AG09319 (cell line): ENCODE measurements at places on chromosomes 13 and 19.

- DNase-seq = no peak
These were observed 11.2 kb downstream of the CEBPA start for GRCh38 chr19:33290956-33291622.

- no peak for DNase-seq
These were observed 363.2 kb downstream of the DACH1 start for GRCh38 chr13:71503781-71504180.

- DNase-seq = peak; percentile 63
These were observed at the start of gene RASA3 for GRCh38 chr13:114132419-114133121. RASA3 (minus strand) TSS chr13:114132623; CDS start chr13:114132489, 134 bp downstream.

DNA sequence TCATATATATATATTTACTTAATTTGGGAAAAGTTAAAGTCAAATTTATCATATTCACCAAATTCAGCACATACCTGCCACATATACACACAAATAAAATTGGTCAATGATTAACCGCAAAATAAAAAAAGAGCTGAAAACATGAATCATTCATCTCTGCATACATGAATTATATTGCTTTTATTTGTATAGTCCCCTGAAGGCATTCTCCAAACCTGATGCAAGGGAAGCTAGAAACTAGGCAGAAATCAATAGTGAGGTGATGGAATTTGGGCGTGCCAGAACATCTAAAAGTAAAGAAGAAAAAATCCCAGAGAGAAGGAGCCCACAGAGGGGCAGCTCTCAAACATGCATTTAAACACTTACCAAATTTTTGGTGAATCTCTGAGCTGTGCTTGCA, 60.1 kb downstream of the UFM1 start:
- DNase-seq = no peak

GRCh38 chr19:33449799-33450198, 71.8 kb downstream of the PEPD start:
- DNase-seq = no peak

GRCh38 chr13:80342471-80343371, 1.8 kb upstream of the SPRY2 start:
- DNase-seq = no peak

DNA sequence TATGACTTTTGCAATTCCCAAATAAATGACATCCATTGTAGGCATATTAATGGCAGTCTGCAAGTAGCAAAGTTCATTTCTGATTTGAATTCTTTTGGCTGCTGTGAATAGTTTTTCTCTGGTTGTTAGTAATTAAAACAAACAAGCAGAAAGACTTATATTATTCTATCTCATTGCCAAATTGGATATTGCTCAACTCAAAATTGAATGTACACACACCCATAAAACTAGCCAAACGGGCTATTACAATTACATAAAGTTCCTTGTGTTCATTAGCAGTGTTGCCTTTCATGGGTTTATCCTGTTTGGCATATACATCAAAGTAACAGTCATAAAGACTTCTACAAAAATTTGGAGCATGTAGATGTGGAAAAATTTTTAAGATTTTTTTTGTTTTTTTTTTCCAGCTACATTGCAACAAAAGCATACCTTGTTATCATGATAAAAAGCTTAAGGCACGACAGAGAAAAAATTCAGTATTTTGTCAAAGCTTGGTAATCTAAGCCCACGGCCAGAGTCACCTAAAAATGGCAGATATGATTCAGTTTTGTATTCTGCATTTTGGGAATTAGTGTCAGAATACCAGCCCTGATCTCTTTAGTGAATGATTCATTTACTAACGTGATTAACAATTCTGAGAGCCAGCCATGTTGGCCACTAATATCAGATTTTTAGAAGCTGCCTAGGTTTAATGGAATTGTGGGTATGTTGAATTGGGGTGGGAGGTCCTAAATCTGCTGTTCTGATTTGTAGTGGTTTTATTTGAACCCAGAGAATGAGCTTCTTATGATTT, 108.4 kb downstream of the KLF5 start:
- DNase-seq = peak; percentile 22

DNA sequence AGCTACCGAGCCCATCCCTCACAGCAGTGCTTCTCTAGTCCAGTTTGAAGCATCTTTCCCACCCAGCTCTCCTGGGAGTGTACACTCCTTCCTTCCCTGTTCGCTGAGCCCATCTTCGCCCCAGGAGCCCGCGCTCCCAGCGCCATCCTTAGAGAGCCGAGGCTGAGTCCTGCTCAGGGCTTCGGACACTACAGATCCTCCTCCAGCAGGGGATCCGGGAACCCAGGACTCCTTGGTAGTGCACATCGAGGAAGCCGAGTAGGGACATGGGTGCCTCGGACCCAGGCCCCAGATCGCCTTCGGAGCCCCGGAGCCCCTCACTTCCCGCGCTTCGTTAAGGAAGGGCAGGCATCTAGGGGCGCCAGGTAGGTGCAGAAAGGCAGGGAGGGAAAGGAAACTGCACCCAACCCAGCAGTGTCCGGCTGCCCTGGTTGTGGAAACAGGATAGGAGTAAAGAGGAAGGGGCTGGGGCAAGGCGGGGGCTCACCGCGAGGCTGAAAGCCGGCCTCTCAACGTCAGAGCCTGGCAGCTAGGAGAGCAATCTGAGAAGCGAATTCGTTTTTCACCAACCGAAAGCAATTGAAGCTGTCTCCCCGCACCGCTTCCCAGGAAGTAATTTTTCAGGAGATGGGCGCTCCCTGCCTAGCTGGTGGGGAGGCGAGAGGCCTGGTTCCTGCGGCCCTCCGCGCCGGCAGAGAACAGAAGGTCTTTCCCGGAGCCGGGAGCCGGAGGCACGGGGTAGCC, 1.0 kb downstream of the PDX1 start:
- DNase-seq = no peak

DNA sequence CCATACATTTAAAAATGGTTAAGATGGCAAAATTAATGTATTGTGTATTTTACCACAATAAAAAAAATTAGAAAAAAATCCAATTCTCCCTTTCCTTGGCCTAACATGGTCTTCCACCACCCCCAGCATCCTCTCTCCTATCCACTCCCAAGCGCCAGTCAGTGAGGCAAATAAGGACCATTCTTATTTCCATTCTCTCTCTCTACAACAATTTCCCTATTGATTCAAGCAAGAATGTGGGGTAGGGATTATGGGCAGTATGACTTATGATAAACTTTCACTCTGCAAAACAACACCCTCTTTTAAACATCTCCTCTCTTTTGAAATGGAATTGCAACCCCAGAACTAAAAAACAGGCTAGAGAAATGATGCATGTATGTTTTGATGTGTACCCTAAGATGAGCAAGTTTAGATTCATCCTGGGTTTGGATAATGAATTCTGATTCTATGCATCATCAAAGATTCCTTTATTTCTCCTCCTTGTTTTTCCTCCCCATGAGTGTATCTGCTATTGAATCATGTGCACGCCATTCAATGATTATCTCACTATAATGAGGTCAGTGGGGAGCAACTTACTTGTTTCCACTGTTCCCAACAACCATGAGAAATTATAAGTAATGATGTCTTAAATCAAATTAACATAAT, 3.5 kb downstream of the STARD13 start:
- DNase-seq = no peak
